ENCODE measurements at places on chromosomes 4 and X.

GRCh38 chr4:119025420-119025819 is 110.2 kb upstream of the MYOZ2 start:
- no peak for DNase-seq

GRCh38 chr4:119103263-119103662 is 32.4 kb upstream of the MYOZ2 start:
- no peak for DNase-seq

DNA sequence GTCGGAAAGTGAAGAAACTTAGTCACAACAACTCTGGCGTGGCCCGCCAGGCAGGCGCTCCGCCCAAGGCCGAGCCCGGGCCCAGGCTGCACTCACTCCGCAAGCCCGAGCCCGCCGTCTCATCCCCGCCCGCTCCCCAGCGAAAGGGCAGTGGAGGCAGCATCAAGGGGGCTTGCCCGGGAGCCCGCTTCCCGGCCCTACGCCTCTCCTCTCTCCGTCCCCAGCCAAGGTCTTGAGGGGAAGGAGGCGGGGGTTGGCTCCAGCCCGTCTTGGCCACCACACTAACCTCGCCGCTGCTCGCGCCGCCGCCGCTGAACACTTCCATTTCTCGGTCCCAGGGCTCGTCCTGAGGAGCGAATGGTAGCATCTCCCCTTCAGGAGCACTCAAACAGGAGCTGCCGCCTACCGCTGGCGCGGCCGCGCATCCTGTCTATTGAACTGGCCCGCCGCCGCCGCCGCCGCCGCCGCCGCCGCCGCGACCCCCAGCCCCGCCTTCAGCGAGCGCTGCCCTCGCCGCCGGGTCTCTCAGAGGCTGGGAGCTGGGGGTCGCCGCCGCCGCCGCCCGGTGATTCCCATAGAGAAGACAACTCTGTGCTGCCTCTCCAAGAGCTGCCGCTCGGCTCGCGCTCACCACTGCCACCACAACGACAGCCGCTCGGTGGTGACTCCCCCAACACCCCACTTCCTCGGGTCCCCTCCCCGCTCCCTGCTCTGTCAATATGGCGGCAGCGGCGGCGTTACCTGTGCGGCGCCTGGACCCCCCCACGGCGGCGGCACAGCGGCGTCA is at the start of gene RPS6KA6:
RPS6KA6 (minus strand) TSS at position 667 of the 787 bp plus-strand sequence; CDS start at position 367, 300 bp downstream.
- no peak for DNase-seq

DNA sequence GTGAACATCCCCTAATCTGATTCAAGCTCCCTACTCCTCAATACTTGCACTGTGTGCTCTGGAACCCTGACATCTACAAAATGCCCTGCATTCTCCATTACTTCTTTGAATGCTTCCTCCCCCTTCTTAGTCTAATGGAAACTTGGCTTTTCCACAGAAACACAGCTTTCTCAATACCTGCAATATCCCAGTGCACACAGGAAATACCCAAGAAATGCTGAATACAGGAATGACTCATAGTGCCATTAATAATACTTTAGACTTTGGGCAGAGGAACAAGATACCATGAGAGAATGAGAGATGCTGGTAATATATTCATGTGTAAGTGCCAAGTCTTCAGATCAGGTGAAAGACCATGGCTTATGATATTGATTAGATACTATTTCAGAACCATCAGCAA is 5.6 kb downstream of the QRFPR start:
- DNase-seq = no peak

GRCh38 chrX:130261296-130261893 is 7.3 kb downstream of the ZNF280C start:
- no peak for DNase-seq

DNA sequence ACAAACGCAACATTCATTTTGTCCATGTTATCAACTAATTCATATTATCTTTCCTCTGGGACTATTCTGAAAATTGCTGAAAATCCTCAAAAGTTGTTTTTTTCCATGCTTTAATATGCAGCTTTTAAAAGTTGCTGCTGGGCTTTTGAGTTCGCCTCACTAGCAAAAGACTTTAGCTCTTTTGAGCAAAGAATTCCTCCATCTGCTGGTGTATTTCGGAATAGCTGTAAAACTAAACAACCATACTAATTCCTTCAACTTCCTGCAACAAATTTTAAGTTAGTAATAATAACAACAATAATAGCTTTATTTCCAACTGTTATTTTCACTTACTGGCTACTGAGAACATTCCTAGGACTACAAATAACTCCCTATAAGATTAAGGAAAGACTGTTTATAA is 124.5 kb upstream of the PLAC1 start:
- no peak for DNase-seq

- DNase-seq = no peak
Observed at GRCh38 chrX:33447285-33447684, 235.9 kb upstream of the DMD start.

GRCh38 chr4:165207016-165207430 is 338 bp upstream of the KLHL2 start:
- no peak for DNase-seq

GRCh38 chrX:65677954-65678469 is 10.6 kb downstream of the MSN start:
- no peak for DNase-seq

DNA sequence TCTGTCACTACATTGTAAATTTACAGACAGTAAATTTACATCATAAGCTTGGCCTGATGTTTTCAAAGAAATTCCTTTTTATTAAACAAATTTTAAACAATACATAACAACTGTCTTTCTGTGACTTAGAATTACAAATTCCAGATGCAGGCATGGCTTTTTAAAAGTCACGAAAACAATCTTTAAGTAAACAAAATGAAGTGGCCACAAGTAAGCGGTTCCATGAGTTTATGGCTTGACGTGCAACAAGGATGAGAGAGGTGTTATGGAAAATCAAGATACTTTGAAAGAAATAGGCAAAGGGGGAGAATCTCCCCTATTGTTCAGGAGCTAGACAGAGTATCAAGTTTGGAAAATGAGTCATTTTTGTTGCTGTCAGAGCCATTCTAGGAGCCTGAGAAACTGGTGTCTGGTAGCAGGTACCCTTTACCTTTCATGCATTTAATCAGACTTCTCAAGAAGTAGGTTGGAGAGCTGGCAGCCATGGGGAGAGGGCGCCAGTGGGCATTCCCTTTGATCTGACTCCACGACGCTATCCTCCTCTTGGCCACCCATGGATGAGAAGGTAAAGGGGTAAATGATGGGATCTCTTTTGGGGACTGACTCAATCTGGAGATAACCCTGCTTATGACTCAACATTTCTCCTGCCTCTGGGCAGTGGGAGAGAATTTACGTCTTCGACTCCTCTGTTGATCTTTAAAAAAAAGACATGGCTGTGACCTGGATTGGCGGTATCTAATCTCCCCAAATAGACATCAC is 217.2 kb downstream of the SPRY1 start:
- DNase-seq = no peak

DNA sequence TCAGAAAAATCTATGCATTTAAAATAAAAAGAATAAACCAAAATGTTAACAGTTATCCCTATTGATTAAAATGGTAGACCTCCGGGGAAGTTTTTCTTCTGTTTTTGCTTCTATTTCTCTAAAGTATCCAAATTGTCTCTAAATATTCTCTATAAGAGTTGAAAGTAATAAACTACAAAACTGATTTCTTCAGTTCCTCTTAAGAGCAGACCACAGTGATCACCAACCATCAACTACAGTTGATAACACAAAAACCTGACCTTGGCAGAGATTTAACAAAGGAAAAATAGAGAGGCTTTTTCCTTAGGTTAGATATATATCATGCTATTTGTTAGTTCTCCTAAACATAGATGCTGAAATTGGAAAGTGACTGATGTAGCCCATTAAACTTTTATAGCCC is 27.3 kb downstream of the DDX60 start:
- no peak for DNase-seq

DNA sequence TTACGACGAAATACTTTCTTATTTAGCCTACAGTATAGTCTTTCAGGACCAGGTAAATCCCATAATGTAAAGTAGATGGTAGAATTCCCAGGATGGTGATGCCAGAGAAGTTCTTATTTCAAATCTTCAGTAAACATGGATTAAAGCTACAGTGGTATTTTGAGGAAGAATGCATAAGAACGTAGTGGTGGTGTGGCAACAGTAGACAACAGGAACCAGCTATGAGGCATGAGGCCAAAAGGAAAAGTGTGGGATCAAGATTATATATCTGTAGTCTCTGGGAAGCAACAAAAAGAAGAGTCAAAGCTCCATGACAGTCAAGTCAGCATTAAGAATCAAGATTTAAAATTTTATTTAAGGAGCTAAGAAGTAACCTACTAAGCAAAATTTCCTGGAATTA is 60.2 kb downstream of the METTL14 start:
- no peak for DNase-seq

- no peak for DNase-seq
Observed at GRCh38 chr4:53186714-53187358, 179.0 kb downstream of the SCFD2 start.

GRCh38 chr4:2666722-2667247 is 89.4 kb downstream of the TNIP2 start:
- DNase-seq = no peak

Data from GM12878 (cell line).